Activated T-cell treated with anti-CD3 and anti-CD28 coated beads, Interleukin-2, amount 50 U/mL, for 72 hours (primary cell): ENCODE measurements at places on chromosomes 2 and 18. TPM values are rescaled to one million over a fixed set of nuclear protein-coding genes. Genes with fewer than 3 reads are reported as not detected.

DNA sequence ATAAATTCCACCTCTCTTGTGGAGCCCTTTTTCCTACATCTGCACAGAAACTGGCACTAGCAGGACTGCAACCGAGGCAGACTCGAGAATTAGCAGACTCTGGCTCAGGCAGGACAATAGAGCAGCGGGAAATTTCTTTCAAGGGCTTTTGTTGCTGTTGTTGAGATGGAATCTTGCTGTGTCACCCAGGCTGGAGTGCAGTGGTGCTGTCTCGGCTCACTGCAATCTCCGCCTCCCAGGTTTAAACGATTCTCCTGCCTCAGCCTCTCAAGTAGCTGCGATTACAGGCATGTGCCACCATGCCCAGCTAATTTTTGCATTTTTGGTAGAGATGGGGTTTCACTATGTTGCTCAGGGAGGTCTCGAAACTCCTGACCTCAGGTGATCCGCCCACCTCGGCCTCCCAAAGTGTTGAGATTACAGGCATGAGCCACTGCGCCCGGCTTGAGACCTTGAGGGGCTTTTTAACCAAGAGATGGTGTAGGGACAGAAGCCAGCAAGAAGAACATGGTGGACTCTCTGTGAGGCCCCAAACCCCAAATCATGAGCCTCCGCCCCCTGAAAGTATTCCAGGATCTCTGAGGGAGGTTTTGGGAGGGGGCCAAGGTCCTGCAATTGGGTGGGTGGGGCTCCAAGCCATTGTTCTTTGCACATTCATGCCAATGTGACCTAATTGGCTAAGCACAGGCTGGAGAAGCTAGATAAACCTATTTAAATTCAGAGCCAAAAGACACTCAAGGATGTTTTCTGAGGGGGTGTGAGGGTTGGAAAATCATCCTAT, 68.4 kb upstream of the MSH2 start:
- no peak for DNase-seq

DNA sequence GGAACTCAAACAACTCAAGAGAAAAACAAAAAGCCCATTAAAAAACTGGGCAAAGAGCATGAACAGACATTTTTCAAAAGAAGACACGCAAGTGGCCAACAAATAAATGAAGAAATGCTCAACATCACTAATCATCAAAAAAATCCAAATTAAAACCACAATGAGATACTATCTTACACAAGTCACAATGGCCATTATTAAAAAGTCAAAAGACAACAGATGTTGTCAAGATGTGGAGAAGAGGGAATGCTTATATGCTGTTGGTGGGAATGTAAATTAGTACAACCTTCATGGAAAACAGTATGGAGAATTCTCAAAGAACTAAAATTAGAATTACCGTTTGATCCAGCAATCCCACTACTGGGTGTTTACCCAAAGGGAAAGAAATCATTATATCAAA, 15.1 kb downstream of the LMAN1 start:
- no peak for DNase-seq

DNA sequence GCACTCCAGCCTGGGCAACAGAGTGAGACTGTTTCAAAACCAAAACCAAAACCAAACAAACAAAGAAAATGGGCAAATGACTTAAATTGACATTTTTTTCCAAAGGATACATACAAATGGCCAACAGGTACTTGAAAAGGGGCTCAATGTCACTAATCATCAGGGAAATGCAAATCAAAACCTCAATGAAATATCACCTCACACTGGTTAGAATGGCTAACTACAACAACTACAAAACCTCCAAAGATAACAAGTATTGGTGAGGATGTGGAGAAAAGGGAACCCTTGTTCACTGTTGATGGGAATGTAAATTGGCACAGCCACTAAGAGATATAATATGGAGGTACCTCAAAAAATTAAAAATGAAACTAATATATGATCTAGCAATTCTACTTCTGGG, 213.2 kb upstream of the HS6ST1 start:
- DNase-seq: no peak

- no peak for DNase-seq
Measured at GRCh38 chr2:177211576-177212105, 953 bp upstream of the HNRNPA3 start.

- no peak for DNase-seq
Measured at GRCh38 chr2:185780890-185781289, 42.3 kb downstream of the FSIP2 start.

DNA sequence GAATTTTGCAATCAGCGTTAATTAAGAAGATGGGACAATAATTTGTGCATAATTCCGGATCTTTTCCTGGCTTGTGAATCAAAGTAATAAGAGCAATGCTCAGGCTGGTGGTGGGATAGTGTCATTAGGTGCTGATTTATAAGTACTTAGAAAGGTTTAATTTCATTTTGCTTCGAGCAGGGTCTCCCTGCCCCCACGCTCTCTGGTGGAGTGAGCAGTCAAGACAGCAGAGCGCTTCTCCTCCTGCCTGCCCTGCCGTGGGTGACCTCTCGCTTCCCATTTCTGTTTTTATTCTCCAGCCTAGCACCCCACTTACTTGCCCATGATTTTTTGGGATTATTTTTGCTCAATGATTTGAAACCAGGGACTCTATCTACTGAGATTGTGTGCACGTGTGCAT, 7.1 kb downstream of the ASB18 start:
- no peak for DNase-seq

GRCh38 chr2:161245671-161246070, 62.6 kb upstream of the PSMD14 start:
- no peak for DNase-seq

HJURP gene
- 84.3 TPM for total RNA-seq

C2orf66 gene
- 0.60 TPM for total RNA-seq

DNA sequence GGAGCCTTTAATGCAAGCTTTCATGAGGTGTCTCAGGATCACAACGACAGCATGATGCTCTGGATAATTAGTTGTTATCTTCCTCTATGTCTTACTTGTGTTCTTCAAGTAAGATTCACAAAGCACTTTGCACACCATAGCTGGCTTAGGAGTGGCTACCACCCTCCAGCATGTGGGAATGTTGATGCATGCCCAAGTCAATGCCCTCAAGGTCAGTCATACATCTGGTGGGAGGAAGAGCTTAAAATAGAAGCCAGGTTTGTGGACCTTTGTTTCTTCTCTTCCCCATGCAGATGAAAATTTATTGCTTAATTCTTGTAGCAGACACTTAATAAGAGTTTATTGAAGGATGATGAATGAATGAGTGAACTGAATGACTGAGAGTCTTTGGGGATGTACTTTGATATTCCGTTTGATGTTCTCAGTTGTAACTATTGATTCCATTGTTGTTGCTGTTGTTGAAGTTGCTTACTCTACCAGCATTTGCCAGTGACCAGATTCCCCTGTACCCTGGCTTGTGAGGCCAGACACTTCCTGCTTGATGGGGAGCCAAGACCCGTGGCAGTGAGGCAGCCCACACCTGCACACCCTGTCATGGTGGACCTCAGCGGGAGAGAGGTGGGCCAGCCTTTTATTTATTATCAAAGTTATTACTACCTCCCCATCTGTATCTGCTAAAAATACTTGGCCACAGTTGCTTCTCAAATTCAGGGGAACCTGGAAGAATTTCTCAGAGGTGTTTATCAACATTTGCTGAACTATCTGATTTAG, 137.8 kb downstream of the LAMA3 start:
- DNase-seq: no peak

GRCh38 chr2:28055325-28055970, 164.9 kb downstream of the BABAM2 start:
- no peak for DNase-seq

ACADL gene
- total RNA-seq: not detected

DLGAP1 gene
- total RNA-seq: 0.17 TPM

CXCR4 gene
- total RNA-seq: 338 TPM

GRCh38 chr2:142100139-142100873, 30.5 kb downstream of the LRP1B start:
- DNase-seq: no peak

- no peak for DNase-seq
Measured at GRCh38 chr2:39210846-39211245, 32.9 kb downstream of the CDKL4 start.

TUBA3E gene
- not detected for total RNA-seq

FAM237A gene
- total RNA-seq: not detected

SERPINB10 gene
- 1.5 TPM for total RNA-seq

GRCh38 chr2:101717071-101717845, 19.8 kb downstream of the MAP4K4 start:
- DNase-seq: no peak

- DNase-seq: no peak
Measured at GRCh38 chr2:212732860-212733259, 194.3 kb upstream of the ERBB4 start.

- DNase-seq: no peak
Measured at GRCh38 chr2:810397-810796, 133.2 kb upstream of the TMEM18 start.

DNA sequence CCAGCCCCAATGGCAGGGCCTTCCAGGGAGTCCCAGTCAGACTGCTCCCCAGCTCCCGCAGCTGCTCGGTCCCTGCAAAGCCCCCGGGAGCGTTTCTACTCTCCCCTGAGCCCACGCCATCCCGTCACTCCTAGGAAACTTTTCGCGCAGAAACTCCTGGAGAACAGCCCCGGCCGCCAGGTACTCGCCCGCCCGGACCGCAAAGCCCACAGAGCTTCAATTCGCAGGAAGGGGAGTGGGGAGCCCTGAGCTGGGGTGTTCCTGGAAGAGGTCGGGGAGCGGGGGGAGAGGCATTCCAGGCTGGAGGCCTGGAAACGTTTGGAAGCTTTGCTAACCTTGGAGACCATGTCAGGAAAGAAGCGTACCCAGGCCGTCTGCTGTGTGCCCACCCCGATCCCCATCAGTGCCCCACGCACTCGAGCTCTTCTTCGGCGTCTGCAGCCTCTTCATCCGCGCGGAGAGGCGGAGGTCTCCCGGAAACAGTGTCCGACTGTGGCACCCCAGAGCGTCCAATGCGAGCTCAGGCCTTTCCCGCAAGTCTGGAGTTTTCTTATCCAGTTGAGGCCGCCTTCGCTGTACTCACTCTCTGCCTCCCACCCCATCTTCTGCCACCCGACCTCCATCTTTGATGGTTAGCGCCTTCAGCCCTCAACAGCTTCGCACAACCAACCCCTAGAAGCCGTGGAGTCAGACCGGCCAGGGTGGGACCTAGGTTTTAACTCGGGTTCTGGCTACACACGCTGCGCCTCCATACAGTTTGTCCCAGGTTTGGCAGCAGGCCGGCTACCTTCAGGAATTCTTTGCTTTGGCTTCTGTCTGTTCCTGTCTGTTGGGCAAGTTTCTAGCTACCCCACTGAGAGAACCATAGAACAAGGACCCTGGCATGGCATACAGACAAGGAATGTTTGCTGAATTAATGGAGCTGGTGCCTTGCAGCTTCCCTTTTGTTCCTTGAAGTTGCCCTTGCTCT, 3.7 kb downstream of the PCGF1 start:
- no peak for DNase-seq

- no peak for DNase-seq
Measured at GRCh38 chr2:120262761-120263428, 10.2 kb downstream of the RALB start.

- DNase-seq: no peak
Measured at GRCh38 chr18:57738078-57738477, 65.0 kb downstream of the ATP8B1 start.

PRKAG3 gene
- not detected for total RNA-seq

DNA sequence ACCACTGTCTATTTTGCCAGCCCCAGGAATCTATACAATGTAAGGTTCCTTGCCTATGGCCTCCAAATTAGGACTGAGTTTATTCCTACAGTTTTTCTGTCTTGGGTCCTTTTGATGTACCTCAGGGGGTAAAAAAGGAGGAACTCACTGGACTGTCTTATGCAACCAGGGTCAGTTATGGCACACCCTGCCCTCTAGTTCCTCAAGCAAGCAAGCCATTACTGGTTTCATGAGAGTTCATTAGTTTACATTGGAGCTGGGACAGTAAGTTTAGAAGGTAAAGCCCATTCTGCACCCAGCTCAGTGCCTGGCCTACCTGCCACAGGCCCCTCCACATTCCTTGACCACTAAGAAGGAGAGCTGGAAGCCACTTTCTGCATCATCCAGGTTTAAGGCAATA, 68.7 kb upstream of the WIPF1 start:
- no peak for DNase-seq

DNA sequence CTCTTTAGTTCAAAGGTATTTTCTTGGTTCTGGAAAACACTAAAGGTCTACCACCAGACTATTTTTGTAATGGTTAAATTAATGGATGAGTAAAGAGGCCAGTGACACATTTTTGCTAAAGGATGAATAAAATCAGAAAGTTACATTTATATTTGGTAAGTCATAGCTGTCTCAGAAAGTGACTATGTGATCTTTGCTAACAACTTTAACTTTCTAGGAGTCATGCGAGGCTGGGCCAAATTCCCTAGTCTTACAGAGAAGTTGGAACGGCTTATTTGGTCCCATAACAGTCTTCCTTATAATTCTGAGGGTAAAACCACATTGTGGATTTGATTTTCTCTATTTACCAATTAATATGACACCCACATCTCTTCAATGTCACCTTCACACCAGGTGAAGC, 198.1 kb downstream of the PDE1A start:
- DNase-seq: no peak

GRCh38 chr2:38540580-38541286, 62.0 kb downstream of the HNRNPLL start:
- DNase-seq: no peak

WDR7 gene
- total RNA-seq: 25.6 TPM

TEX44 gene
- not detected for total RNA-seq

MAPK4 gene
- not detected for total RNA-seq

DNA sequence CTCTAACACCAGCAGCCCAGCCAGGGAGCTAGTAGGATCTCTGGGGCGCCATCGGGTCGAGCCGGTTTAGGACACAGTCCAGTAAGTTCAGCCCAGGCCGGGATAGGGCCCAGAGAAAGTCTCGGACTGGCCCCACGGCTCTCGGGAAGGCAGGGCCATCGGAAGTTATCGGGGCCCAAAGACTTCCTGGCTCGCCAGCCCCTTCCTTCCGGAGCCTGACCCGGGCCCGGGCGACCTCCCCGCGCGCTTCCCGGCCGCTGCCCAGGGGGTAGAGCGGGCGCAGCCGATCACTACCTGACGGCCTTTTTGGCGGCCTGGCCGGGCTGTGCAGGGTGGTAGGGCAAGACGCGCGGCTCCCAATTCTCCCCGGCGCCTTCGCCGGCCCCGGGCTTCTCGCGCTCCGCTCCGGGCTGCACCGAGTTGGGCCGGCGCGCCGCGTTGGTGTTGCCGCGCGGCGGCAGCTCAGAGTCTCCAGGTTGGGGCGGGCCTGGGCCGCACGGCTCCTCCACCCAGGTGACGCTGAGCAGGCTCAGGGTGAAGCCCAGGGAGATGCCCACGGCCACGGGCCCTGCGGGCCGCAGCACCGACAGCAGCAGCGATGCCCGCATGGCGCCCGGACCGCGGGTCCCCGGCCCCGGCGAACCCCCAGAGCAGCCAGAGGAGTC, 546 bp downstream of the CHPF start:
- DNase-seq: no peak

KCNS3 gene
- total RNA-seq: not detected

- no peak for DNase-seq
Measured at GRCh38 chr2:159807183-159808031, 9.4 kb upstream of the CD302 start.

GRCh38 chr2:53257287-53257686, 510.3 kb upstream of the CHAC2 start:
- no peak for DNase-seq

GRCh38 chr2:102000813-102001766, 9.3 kb downstream of the IL1R2 start:
- peak; percentile 64 for DNase-seq

MYO7B gene
- 0.79 TPM for total RNA-seq

- DNase-seq: no peak
Measured at GRCh38 chr18:50099725-50100407, 95.1 kb downstream of the MYO5B start.
